Fibroblast of lung (primary cell): ENCODE measurements at places on chromosomes 6 and 20. TPM values are rescaled to one million over a fixed set of nuclear protein-coding genes. Genes with fewer than 3 reads are reported as not detected.

The TREM1 gene
- 0.26 TPM in 1 of 2 replicates, not detected in the other for total RNA-seq

The MAK gene
- not detected in 2 replicates for total RNA-seq

GRCh38 chr20:635893-636338, 17.1 kb downstream of the SRXN1 start:
- no peak overlapping the region for H3K27ac ChIP-seq
- H3K4me3 ChIP-seq, result no peak overlapping the region
- no peaks in the 10 kb centered on the region for H3K36me3 ChIP-seq
- DNase-seq, result no peak
- no peaks in the 10 kb centered on the region for H3K4me1 ChIP-seq

GRCh38 chr6:51289041-51289440, 470.4 kb downstream of the TFAP2B start:
- H3K36me3 ChIP-seq, result no peaks in the 10 kb centered on the region
- no peaks in the 10 kb centered on the region for H3K27me3 ChIP-seq
- no peaks in the 10 kb centered on the region for H3K4me1 ChIP-seq
- no peak overlapping the region for H3K4me3 ChIP-seq

DNA sequence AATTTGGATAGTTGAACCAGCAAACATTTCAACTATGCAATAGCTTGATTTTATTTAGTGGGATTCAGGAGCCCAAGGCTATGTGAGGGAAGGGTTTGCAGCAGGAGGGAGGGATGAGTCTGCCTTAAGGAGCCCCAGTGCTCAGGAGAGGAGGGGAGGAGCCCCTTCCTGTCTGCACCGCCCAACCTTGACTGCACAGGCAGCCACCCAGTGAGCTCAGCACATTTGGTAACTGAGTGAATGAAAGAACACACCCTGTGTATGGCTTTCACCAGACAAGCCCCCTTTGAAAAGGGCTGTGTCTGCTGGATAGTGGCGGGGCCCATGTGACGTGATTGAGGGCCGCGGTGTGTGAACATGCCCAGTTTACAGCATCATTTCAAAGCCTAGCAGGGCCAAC, 17.0 kb downstream of the DACT2 start:
- no peaks in the 10 kb centered on the region for H3K27me3 ChIP-seq
- DNase-seq, result no peak
- no peak overlapping the region for H3K27ac ChIP-seq
- no peaks in the 10 kb centered on the region for H3K36me3 ChIP-seq
